T-helper 9 cell (primary cell): ENCODE measurements at places on chromosomes 6 and 20.

GRCh38 chr6:139290787-139291311 lies 949 bp downstream of the TXLNB start:
- no peak for DNase-seq

- no peak for DNase-seq
Measured at GRCh38 chr6:32196682-32197616, 4.5 kb upstream of the GPSM3 start.

GRCh38 chr20:5480824-5481600 lies 164.3 kb upstream of the PROKR2 start:
- DNase-seq, result no peak

GRCh38 chr20:32006841-32007786 lies 3.1 kb upstream of the CCM2L start:
- no peak for DNase-seq

DNA sequence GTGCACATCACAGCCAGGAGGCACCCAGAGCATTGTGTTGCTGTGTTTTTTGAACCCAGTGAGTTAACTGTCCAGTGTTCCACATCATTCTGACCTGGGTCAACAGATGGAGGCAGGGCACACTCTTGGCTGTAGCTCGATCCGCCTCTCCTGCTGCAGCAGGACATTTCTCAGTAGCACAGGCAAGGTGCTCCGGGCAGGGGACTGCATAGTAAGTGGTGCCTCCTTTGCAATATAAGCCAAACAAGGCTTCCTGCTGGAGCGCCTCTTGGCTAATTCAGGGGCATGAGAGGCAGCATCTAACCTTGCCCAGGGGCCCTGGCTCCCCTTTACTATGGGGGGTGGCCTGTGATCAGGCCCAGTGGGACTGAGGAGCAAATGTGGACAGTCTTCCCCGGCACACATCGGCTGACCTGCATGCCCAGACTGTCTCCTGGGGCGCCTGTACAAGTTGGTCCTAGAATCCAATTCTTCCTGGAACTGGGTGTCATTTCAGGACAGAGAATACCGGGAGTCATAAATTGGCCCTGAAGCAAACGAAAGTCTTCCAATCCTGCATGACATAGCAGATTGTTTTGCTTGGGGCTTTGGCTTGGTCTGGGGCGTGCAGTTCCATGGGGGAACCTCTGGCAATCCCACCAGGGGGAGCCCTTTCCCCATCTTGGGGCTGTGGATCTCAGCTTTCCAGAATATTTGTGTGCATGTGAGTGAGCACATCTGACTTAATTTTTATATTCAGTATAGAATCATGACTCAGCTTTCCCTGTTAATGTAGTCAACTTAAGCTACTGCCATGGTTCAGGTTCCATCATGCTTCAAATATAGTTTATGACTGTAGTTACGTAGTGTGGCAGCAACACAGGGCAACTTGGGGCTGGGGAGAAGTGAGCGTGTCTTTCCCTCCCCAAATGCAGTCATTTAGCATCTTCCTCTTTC lies 56.0 kb upstream of the DDR1 start:
- DNase-seq, result peak; percentile 73

DNA sequence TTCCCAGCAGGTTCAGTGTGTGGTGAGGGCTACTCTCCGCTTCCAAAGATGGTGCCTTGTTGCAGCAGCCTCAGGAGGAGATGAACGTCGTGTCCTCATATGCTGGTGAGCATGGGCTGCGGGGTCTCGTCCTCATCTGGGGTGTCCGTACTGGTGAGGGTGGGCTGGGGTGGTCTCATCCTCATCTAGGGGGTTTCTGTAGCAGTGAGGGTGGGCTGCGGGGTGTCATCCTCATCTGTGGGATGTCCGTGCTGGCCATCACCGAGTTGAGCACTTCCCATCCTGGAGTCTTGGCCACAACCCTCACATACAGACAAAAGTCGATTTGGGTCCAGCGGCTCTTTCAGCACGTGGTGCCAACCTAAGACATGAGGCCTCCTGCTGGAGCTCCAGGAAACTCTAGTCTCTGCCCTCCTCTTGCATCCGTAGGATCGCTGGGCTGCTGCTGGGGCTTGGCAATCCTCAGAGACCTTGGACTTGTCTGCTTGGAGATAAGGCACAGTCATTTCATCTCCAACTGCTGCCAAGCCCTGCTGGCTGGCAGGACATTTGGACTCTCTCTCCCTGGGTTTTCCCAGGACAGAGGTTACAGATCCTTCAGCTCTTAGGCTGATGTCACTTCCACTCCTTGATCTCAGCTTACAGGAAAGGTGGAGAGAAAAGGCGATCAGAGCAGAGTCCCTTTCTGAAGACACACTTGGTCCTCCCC lies 160.4 kb downstream of the PACRG start:
- no peak for DNase-seq

DNA sequence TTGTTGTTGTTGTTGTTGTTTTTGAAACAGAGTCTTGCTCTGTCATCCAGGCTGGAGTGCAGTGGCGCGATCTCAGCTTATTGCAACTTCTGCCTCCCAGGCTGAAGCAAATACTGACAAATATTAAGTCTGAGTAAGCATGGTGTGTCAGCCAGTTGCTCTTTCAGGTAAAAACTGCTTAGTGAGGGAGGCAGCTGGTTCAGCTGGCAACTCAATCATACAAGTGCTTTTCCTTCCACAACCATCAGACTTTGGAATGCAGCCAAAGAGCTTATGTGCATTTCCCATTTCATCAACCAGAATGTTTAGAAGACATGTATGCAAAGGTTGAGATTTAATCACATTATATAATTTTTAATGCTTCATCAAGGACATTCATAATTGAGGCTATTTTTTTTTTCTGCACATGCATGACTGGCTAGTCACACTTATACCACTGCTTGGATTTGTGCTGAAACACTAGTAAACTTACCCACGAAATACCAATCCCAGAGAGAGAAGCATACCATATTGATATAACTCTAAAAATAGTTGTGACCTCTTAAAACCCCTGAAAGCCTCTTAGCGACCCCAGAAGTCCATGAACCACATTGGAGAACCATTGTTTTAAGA lies 56.0 kb downstream of the CLIC5 start:
- no peak for DNase-seq

DNA sequence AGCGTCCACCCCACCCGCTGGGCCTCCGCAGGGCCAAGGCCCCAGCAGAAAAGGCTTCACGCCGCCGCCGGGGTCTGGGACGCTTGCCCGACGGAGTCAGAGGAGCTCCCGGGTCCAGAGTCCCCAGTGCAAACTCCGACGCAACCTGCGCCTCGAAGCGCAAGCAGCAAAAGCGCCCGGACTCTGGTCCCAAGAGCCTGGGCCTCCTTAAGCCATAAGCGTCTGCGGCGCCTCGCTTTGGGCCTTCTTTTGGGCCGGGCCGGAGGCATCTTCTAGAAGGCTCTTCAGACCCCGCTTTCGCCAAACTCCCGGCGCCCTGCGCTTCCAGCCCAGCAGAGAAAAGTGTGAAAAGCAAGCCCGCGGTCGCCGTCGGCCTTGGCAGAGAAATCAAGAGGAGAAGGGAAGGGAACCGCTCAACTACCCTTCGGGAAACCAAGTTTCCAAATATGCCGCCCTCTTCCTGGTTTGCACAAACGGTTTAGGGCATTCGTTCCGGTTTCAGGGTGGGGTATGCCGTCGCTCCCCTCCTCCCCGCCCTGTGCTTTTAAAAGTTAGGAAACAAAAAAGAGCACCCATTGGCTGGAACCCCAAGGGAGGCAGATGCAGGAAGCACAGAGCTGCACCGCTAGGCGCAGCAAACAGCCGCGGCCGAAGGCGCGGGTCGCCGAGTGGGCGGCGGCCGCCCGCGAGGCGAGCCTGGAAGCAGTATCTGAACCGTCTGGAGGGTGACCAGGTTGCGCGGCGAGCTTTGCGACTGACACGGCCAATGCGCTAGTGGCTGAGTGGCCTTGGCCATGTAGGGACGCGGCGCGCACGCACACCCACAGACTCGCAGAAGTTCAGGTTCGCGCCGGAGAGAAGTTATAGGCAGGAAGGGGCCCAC lies 1.2 kb downstream of the TBX18 start:
- no peak for DNase-seq

GRCh38 chr6:107635057-107635515 lies 145.2 kb downstream of the SOBP start:
- no peak for DNase-seq

DNA sequence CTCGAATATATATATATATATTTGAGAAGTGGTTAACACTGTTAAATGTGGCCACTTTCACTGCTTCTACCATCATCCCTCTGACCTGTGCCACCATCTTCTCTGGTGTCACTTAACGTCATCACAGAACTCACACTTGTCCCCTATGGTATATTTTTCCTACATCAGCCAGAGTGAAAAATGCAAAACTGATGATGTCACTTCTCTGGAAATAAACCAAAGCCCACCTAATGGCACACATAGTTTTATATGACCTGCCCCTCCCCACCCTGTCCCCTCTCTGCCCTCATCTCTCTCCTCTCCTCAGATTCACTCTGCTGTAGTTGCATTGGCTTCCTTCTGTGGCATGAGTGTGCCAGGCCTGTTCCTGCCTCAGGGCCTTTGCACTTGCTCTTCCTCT lies 63.9 kb upstream of the IFNGR1 start:
- DNase-seq, result no peak

DNA sequence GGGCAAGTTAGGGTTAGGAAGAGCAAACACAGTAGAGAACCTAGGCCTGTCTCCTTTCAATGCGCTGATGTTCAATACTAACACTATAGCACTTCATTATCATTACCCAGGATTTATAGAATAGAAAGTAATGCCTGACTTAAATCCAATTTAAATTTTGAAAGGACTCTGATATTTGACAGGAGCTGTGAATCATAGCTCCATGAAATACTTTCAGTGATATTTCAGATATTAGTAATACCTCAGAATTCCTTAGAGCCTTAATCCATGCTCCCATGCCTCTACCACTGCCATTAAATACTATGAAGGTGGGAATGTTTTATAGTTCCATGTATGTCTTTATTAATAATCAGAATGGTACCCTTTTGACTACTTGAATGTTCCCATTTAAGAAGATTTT lies 530.2 kb downstream of the BCKDHB start:
- DNase-seq, result no peak

GRCh38 chr6:87697581-87698546 lies 4.2 kb downstream of the AKIRIN2 start:
- no peak for DNase-seq

DNA sequence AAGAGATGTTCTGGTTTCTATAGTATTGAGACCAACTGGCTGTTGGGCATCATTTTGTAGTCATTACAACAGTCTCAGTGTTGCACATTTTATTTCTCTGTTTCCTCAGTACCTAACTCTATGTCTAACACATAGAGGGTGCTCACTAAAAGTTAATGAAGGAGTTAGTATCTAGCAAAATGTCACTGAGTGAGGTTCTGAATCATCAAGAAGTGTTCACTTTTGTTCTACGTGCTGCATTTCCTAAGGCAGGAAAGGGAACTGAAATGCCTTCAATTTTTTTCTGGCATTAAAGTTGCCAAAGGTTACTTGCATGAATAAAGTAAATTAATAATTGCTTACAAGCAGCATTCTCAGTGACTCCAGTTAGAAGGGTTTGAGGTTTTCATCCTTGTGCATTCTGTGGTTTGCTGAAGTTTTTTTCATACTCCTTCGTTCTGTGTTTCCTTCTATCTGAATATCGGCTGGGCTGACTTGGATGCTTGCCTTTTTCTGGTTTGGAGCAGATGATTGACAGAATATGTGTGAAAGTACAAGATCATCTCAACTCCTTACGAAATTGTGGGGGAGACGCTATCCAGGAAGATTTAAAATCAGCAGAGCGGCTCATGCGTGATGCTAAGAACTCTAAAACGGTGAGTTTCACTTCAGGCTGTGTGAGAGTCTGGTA lies 114.5 kb upstream of the SCGN start:
- DNase-seq, result no peak
